ENCODE measurements at places on chromosomes 7 and 10. TPM values are rescaled to one million over a fixed set of nuclear protein-coding genes. Genes with fewer than 3 reads are reported as not detected.

The TLL2 gene
- total RNA-seq, result 0.19 TPM

The DPYSL4 gene
- 22.2 TPM for total RNA-seq

GRCh38 chr7:128903621-128904361 is 6.7 kb downstream of the KCP start:
- no peak for DNase-seq

DNA sequence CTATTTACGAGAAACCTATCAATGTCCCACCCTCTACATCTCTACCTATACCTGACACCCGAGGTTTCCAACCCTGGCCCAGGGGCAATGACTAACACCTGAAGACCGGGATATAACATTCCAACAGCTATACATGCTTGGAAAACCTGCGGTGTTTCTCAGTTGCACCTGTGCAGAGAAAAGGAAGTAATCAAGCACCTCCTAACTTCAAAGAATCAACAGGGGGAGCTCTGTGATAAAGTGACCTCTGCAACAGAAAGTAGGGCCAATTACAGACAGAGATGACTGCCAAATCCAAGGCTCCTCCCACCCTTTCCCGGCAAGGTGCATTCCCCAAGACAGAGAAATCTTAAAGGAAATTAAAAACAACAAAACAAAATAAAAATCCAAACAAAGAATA is 41.3 kb downstream of the CCDC6 start:
- DNase-seq, result no peak

GRCh38 chr10:129871966-129872365 is 92.1 kb downstream of the EBF3 start:
- DNase-seq, result no peak

- no peak for DNase-seq
Observed at GRCh38 chr7:127221731-127222130, 31.0 kb downstream of the GRM8 start.

DNA sequence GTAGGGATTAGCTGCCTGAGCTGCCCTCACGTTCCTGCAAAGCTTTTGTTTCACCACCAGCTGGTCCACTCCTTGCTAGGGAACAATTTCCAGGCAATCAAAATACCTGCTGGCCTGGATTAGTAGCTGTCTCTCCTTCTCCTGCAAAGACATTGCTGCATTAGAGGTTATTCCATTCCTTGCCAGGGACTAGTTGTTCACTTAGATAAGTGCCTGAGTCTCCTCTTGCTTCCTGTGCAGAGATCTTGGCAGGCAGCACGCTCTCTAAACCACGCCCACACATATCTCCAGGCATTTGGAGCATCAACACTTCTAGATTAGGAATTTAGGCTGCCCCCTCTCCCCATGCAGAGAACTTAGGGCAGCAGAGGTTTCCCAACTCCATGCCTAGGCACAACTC is 150.4 kb upstream of the SMIM30 start:
- no peak for DNase-seq

DNA sequence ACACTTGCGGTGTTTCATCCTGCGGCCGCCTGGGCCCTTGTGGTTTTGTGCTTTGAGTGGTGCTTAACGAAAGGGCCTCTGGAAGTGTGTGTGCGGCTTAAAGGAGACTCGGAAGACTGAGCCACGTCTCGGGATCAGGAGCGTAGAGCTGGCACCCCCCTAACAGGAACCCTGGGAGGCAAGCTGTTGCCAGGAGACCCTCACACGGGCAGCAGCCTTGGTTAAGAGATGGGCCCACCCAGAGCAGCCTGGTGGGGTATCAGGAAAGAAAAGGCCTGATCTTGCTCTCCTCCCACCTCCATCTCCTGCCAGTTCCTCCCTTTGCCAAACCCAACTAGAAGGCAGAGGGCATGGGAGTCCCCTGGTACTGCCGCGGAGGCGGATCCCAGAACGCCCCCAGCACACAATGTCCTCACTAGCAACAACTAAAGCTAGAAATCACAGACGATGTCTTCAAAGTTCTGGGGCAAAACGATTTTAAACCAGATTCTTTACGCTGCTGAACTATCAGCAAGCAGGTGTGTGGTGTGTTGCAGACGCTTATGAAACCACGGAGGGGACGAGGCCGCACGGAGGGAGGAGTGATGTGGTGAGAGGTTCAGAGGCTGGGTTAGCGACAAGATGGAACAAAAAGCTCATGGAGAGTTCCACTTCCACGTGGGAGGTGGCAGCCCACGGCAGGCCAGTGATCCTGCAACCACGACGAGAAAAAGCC is 67.0 kb upstream of the INPP5A start:
- DNase-seq, result peak; percentile 65

DNA sequence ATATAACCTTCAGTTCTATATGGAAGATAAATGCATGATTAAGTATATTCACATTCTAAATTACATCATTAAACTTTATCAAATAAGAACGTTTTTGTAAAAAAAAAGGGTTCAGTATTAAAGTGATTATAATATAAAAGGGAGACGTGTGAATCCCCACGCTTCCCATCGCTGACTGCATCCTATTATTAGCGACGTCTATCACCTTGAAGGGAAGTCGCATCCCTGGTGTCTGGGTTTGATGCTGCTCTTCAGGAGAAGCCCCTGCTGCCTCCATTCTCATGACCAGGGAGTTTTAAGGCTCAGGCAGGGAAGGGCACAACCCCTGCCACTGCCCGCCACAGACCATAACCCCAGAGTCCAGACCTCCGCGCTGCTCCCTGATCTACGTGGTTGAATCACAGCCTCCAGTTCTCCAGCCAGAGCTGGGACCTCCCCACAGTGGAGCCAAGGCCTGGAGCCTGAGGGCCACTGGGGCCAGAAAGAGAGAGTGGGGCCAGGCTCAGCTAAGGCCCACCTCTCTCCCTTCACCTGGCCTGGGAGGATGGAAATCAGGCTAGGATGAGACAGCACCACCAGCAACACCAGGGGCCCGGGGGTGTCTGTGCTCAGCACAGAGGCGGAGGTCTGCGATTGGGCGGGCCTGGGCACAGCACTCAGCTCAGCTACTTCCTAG is 130.6 kb downstream of the TCERG1L start:
- no peak for DNase-seq

GRCh38 chr7:16202303-16202702 is 219.0 kb downstream of the CRPPA start:
- no peak for DNase-seq
